ENCODE measurements at places on chromosomes 16 and 17.

DNA sequence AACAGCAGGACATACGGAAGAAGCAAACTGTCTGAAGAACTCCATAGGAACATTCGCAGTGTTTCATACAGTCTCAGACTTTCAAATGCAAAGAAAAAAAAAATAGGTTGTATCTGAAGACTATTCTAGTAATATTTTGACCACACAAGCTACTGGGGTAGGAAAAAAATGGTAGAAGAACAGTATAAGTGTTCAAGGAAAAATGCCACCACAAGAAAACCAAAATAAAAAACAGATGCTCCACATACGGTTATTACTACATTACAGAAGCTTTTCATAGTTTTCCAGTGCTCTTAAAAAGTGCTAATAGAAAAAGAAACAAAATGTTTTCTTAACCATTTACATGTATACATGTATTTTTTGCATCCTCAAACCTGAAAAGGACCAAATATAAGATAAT, 3.7 kb downstream of the NCOR1 start:
- H3K27ac ChIP-seq: no peak overlapping the region
- H3K27me3 ChIP-seq: no peaks in the 10 kb centered on the region
- no peak overlapping the region for H3K4me3 ChIP-seq
- no peak for ATAC-seq

- H3K27me3 ChIP-seq: no peaks in the 10 kb centered on the region
- H3K4me1 ChIP-seq: peaks cover 6% of the 10 kb centered on the region
- H3K36me3 ChIP-seq: peaks cover 43% of the 10 kb centered on the region
- no peak overlapping the region for H3K4me3 ChIP-seq
Observed at GRCh38 chr17:13001991-13002615, 15.7 kb downstream of the ELAC2 start.

DNA sequence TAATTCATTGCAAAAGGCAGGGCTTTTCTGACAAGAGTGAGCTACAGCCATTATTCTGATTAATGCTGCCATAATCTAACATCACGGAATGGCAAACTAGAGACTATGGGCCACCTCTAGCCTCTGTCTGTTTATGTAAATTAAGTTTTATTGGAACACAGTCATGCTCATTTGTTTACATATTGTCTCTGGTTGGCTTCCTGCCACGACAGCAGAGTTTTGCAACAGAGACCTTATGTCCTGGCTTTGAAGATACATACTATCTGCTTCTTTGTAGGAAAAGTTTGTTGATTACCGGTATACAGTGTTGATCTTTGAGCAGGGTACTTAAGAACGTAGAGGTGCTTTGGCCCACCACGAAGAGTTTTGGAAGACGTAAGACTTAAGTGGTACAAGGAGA, 715.9 kb upstream of the RBFOX1 start:
- no peak overlapping the region for H3K27ac ChIP-seq
- no peak overlapping the region for H3K4me3 ChIP-seq
- no peaks in the 10 kb centered on the region for H3K36me3 ChIP-seq
- H3K4me1 ChIP-seq: no peaks in the 10 kb centered on the region
- H3K27me3 ChIP-seq: no peaks in the 10 kb centered on the region

GRCh38 chr16:83779886-83780285, 27.9 kb upstream of the HSBP1 start:
- H3K4me1 ChIP-seq: peaks cover 16% of the 10 kb centered on the region
- no peak overlapping the region for H3K27ac ChIP-seq
- H3K4me3 ChIP-seq: no peak overlapping the region
- peaks cover 39% of the 10 kb centered on the region for H3K27me3 ChIP-seq

DNA sequence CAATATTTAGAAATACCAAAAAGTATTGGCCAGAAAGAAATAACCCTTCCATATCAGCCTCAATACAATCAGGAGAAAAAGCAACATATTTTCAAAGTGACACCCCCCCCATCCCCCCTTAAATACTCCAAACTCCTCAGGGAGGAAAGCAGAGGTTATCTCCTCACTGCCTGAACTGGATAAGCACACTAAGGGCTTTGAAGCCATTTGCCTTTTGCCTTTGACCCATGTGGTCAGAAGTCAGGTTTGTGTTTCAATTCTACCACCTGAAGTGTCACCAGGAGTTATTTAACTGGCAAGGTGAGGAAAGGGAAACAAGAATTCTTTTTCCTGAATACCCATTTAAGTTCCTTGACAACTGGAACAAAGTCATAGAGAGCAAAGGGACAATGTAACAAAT, 3.5 kb upstream of the VEZF1 start:
- H3K4me3 ChIP-seq: no peak overlapping the region
- no peaks in the 10 kb centered on the region for H3K27me3 ChIP-seq
- H3K27ac ChIP-seq: no peak overlapping the region
- no peak for ATAC-seq

All from stimulated activated memory B cell treated with anti-CD40 and anti-IgM and Interleukin-4, amounts not matched to agents 10 μg/mL and 1 μg/mL and 100 μg/mL, for 72 hours (primary cell).